ENCODE measurements at places on chromosomes 6 and 20.

DNA sequence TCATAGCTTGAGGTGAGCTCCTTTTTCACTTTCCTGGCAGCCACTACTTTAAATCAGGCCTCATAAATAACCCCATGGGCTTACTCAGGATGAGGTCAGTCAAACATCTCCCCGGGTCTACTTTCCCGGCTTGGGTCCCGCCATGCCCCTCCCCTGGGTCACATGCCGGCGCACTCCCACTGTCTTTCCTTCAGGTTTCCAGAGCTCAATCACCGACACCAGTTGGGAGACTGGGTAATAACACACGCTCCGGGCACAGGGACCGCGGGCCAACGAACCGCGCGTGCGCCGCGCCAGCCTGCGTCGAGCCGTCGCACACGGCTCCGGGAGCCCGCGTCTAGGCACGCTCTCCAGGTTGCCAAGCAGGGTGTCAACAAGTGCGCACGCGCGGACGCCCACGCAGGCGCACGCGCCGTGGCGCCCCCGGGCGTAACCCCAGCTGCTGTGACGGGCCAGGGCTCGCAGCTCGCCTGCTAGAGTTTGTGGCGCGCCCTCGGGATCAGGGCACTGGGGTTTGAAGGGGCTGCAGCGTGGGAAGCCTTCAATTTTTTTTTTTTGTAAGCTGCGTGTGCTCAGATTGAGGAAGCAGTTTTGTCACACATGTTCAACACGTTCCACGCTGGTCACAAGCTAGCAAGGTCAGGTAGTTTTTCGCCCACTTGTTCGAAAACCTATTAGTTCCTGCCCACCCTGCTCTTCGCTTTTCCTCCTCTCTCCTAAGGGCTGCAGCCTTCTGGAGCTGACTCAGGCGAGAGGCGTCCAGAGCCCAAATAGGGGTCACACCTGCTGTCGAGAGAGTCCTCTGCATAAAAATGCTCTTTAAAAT, 31.8 kb downstream of the TFAP2B start:
- H3K27me3 ChIP-seq = no peaks in the 10 kb centered on the region
- peak overlapping the region; percentile 47 for H3K4me3 ChIP-seq
- no peaks in the 10 kb centered on the region for H3K36me3 ChIP-seq
- peak; percentile 71 for DNase-seq
- H3K27ac ChIP-seq = no peak overlapping the region

GRCh38 chr20:60718743-60719480, 533.1 kb upstream of the CDH4 start:
- no peak for DNase-seq
- no peaks in the 10 kb centered on the region for H3K27me3 ChIP-seq
- no peaks in the 10 kb centered on the region for H3K4me1 ChIP-seq
- H3K36me3 ChIP-seq = no peaks in the 10 kb centered on the region
- no peak overlapping the region for H3K27ac ChIP-seq

- no peak for DNase-seq
- no peaks in the 10 kb centered on the region for H3K27me3 ChIP-seq
- H3K4me3 ChIP-seq = no peak overlapping the region
- peaks cover 23% of the 10 kb centered on the region for H3K4me1 ChIP-seq
Measured at GRCh38 chr6:11260249-11261038, 28.0 kb upstream of the NEDD9 start.

GRCh38 chr6:37282371-37282770, 24.4 kb upstream of the TMEM217 start:
- no peak overlapping the region for H3K4me3 ChIP-seq
- no peak for DNase-seq
- H3K36me3 ChIP-seq = no peaks in the 10 kb centered on the region
- peak overlapping the region; percentile 21 for H3K27ac ChIP-seq

DNA sequence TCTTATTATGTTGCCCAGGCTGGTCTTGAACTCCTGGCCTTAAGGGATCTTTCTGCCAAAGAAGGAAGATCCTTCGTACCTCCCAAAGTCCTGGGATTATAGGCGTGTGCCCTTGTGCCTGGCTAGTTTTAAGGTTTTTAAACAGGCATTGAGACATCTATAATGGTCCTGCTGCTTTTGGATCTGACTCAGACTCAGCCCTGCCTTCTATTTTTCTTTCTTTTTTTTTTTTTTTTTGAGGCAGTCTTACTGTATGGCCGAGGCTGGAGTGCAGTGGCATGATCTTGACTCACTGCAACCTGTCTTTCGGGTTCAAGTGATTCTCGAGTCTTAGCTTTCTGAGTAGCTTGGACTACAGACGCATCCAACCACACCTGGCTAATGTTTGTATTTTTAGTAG, 73.7 kb downstream of the PHF20 start:
- no peaks in the 10 kb centered on the region for H3K36me3 ChIP-seq
- no peak overlapping the region for H3K4me3 ChIP-seq
- no peak for DNase-seq

- H3K36me3 ChIP-seq = no peaks in the 10 kb centered on the region
- no peaks in the 10 kb centered on the region for H3K4me1 ChIP-seq
- H3K27ac ChIP-seq = no peak overlapping the region
- no peaks in the 10 kb centered on the region for H3K27me3 ChIP-seq
Measured at GRCh38 chr6:127176146-127176545, 57.7 kb downstream of the RSPO3 start.

GRCh38 chr6:156701966-156702365, 75.2 kb upstream of the ARID1B start:
- H3K27ac ChIP-seq = no peak overlapping the region
- H3K4me3 ChIP-seq = no peak overlapping the region
- H3K27me3 ChIP-seq = no peaks in the 10 kb centered on the region
- no peaks in the 10 kb centered on the region for H3K4me1 ChIP-seq
- no peak for DNase-seq
- no peaks in the 10 kb centered on the region for H3K36me3 ChIP-seq

GRCh38 chr6:29336269-29336668, 32.4 kb downstream of the OR5V1 start:
- no peak for DNase-seq
- H3K27me3 ChIP-seq = no peaks in the 10 kb centered on the region
- no peaks in the 10 kb centered on the region for H3K4me1 ChIP-seq
- no peak overlapping the region for H3K27ac ChIP-seq
- no peaks in the 10 kb centered on the region for H3K36me3 ChIP-seq
- H3K4me3 ChIP-seq = no peak overlapping the region

DNA sequence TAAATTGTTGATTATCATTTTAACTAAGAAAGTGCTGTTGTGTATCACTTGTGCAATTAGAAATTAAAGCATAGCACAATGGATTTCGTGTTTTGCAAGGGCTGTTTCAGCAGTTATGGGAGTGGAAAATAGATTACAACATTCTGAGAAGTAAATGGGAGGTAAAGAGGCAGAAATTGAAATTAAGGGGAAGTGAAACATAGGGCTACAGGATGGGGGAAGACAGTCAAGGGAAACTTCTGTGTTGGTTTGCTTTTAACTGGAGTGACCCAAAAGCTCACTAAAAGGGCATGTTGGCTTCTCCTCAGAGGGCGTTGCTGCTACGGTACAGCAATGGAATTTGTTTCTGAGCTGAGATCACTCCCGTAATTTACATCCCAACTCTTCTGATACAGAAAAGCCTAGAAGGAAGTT, 147.5 kb downstream of the BCAS1 start:
- H3K27ac ChIP-seq = no peak overlapping the region
- no peaks in the 10 kb centered on the region for H3K27me3 ChIP-seq
- H3K4me3 ChIP-seq = no peak overlapping the region
- DNase-seq = no peak
- H3K36me3 ChIP-seq = no peaks in the 10 kb centered on the region
- no peaks in the 10 kb centered on the region for H3K4me1 ChIP-seq

DNA sequence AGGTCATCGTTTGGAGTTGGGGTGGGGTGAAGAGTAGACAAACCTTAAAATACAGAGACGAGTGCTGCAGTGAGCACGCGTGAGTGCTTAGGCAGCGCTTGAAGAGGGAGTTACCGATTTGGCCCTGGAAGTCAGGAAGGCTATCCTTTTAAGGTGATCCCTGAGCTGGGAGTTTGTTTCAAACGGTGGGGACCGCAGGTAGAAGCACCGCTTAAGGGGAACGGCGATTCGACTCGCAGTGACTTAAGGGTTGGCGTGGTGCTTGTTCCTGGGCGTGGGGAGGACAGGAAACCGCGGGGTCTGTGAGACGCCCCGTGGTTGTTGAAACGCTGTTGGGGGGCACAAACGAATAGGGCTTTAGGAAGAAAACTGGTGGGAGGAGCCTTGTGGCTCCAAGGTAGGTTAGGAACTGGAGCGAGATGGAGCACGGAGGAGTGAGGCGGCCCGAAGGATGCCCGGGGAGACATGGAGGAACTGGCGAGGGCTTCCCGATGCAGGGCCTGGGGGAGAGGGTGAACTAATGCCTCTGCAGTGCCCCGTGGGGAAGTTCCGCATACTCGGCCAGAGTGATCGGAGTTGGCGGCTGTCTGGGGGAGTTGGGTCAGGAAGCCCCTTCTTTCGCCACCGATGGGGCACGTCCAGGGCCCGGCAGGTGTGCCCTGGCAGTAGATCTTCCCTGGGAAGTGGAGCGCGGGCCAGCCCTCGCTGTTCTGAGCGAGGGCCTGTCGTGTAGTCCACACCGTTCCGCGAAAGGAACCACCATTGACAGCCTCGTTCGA, 1.3 kb upstream of the CDYL start:
- peak overlapping the region; percentile 76 for H3K27ac ChIP-seq
- peak overlapping the region; percentile 65 for H3K4me3 ChIP-seq
- no peaks in the 10 kb centered on the region for H3K27me3 ChIP-seq
- peak; percentile 34 for DNase-seq

DNA sequence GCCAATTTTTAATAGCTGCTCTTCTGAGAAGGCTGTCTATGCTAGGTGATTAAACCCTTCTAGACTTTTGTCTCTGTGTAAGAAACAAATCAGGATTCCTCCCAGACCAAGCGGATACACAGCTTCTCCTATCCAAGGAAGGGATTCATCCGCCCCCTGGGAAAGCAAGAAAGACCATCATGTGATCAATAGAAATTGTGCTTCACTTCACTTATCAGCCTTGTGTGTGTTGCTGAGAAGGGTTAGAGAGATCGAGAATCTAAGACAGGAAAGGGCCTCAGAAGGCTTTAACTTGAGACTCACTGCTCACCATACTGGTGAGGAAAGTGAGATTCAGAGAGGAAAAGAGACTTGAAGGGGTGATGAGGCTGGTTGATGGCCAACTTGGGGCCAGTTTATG, 1.5 kb downstream of the ABCC10 start:
- no peaks in the 10 kb centered on the region for H3K36me3 ChIP-seq
- H3K4me3 ChIP-seq = no peak overlapping the region
- no peaks in the 10 kb centered on the region for H3K27me3 ChIP-seq
- no peak for DNase-seq
- no peak overlapping the region for H3K27ac ChIP-seq
- peaks cover 6% of the 10 kb centered on the region for H3K4me1 ChIP-seq

GRCh38 chr6:42514745-42515144, 49.1 kb upstream of the UBR2 start:
- H3K36me3 ChIP-seq = no peaks in the 10 kb centered on the region
- H3K27ac ChIP-seq = no peak overlapping the region
- no peaks in the 10 kb centered on the region for H3K4me1 ChIP-seq

- H3K27ac ChIP-seq = no peak overlapping the region
- no peaks in the 10 kb centered on the region for H3K36me3 ChIP-seq
- no peak overlapping the region for H3K4me3 ChIP-seq
- no peak for DNase-seq
- no peaks in the 10 kb centered on the region for H3K27me3 ChIP-seq
Measured at GRCh38 chr20:10429443-10429981, 4.5 kb downstream of the MKKS start.

DNA sequence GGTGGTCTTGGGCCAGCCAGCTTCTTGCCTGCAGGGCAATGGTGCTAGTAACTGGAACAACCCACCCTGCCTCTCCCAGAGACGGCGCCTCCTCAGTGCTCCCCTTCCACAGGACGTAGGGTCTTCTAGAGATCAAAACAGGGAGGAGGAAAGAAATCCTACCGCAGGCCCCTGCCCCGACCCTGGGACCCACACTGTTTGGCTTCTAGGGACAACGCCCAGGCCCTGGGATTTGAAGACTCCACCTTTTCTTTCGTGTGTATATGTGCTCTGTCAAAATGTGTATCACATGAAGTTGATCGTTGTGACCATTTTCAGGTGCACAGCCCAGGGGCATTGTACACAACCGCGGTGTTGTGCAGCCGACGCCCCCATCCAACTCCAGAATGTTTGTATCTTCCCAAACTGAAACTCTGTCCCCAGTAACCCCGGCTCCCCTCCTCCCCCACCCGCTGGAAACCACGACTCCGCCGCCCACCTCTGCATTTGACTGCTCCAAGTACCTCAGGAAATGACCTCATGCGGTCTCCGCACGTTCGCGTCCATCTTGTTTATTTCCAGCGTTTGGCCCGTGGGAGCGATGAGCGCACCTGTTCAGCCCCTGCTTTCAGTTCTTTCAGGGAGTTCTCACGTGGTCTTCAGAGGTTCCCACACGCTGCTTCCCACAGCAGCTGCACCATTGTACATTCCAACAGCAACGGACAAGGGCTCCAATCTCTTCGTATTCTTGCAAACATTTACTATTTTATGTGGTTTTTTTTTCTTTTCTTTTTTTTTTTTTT, 3.4 kb upstream of the BHLHE23 start:
- H3K4me1 ChIP-seq = no peaks in the 10 kb centered on the region
- no peaks in the 10 kb centered on the region for H3K27me3 ChIP-seq
- no peak overlapping the region for H3K4me3 ChIP-seq

DNA sequence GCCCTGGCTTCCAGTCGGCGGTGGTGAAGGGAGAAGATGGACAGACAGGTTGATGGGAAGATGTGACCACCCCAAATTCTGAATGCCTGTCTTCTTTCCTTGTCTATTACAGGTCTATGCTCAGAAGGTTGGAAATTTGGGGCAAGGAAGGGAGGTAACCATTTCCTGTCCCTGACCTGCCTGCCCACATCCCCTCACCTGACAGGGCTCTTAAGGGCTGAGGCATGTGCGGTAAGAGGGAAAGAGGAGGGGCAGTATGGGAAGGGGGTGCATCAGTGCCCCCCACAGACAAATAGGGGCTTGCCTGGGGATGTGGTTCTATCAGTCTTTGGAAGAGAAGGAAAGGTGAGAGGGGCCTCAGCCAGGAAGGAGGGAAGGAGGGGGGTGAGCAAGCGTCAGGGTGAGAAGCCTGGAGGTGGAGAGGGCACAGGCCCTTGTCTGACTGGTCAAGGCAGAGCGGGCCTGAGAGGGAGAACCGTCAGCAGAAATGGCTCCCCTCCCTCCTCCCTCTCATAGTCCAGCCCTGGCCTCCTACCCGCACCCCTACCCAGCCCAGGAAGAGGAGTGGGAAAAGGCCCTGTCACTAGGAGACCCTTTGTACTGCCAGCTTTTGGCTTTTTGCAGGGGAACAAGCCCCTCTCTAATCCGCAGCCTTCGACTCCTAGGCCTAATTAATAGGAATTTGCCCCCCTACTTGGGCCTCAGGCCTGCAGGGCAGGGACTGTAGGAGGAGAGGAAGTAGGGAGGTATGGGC, 104.4 kb upstream of the FOXP4 start:
- no peaks in the 10 kb centered on the region for H3K36me3 ChIP-seq
- peaks cover 20% of the 10 kb centered on the region for H3K4me1 ChIP-seq
- no peak overlapping the region for H3K27ac ChIP-seq
